BJ (cell line): ENCODE measurements at places on chromosomes 13 and 19. TPM values are rescaled to one million over a fixed set of nuclear protein-coding genes. Genes with fewer than 3 reads are reported as not detected.

The INAFM1 gene
- 2.2 and 2.9 TPM in 2 replicates for polyA plus RNA-seq

The TARM1 gene
- not detected in 2 replicates for polyA plus RNA-seq

The ERICH6B gene
- polyA plus RNA-seq = not detected in 2 replicates

The NPAS1 gene
- 2.6 and 4.6 TPM in 2 replicates for polyA plus RNA-seq

- DNase-seq = no peak
These were observed at the start of gene NR2F6 for GRCh38 chr19:17245535-17245984. Gene NR2F6, minus strand, starts transcription at chr19:17245919. Its CDS starts 699 bp downstream, at chr19:17245220.

- DNase-seq = no peak
These were observed 19.5 kb upstream of the DCUN1D2 start for GRCh38 chr13:113509989-113510388.
